Renal cortical epithelial cell (primary cell): ENCODE measurements at places on chromosomes 13 and 19. TPM values are rescaled to one million over a fixed set of nuclear protein-coding genes. Genes with fewer than 3 reads are reported as not detected.

Gene ZNF541
- total RNA-seq = not detected in 2 replicates

Gene ZSCAN4
- not detected in 2 replicates for total RNA-seq

Gene POLD1
- total RNA-seq = 23.9 and 34.7 TPM in 2 replicates

Gene MBD3L2
- total RNA-seq = not detected in 2 replicates

Gene KLK3
- not detected in 2 replicates for total RNA-seq

Gene SYNGR4
- not detected in 2 replicates for total RNA-seq

Gene CYP2B6
- 0.05 TPM in 1 of 2 replicates, not detected in the other for total RNA-seq

Gene HCST
- total RNA-seq = not detected in 2 replicates

Gene ZNF85
- 1.2 and 5.4 TPM in 2 replicates for total RNA-seq

Gene SERTM1
- total RNA-seq = not detected in 2 replicates

GRCh38 chr19:609004-609346, 19.3 kb downstream of the HCN2 start:
- no peak for DNase-seq

GRCh38 chr13:105929505-105929904, 606.0 kb downstream of the EFNB2 start:
- no peak for DNase-seq

- no peak for DNase-seq
These were observed 73.8 kb upstream of the OLFM4 start for GRCh38 chr13:52954838-52955237.

GRCh38 chr13:21014502-21015170, 46.8 kb downstream of the LATS2 start:
- DNase-seq = peak; percentile 74

DNA sequence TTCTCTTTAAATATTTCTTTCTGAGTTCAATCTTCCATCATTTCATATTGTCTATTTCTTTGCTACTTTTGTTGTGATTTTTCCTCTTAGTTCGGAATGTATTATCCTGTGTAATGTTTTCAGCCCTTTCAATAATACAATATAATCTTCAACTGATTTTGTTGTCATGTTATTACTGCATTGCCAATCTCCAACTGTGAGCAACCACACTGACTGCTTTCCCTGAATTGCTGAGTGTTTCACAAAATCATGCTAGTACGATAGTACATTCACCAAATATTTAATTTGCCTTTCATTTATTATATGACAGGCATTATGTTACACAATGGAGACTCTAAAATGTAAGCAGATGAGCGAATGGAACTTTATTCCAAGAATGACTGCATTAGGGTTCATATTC, 744.3 kb upstream of the ATXN8OS start:
- DNase-seq = no peak

- no peak for DNase-seq
These were observed 1328.8 kb downstream of the OLFM4 start for GRCh38 chr13:54357284-54357933.

DNA sequence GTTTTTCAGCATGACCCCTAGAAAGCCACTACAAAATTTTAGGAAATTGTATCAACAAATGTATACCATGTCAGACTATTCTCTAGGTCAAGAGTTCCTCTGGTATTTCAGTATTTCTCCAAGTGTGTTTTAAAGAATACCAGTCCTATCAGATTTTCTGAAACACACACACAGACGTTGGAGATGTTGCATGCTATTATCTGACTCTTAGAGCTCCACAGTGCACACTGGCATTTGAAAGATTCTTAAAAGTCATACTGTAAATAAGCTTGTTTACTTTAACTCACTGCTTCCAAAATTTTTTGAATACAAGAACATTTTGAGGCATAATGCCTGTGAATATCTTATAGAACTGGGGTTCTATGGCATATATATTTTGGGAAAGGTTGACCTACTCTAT, 33.8 kb upstream of the VWA8 start:
- DNase-seq = no peak

DNA sequence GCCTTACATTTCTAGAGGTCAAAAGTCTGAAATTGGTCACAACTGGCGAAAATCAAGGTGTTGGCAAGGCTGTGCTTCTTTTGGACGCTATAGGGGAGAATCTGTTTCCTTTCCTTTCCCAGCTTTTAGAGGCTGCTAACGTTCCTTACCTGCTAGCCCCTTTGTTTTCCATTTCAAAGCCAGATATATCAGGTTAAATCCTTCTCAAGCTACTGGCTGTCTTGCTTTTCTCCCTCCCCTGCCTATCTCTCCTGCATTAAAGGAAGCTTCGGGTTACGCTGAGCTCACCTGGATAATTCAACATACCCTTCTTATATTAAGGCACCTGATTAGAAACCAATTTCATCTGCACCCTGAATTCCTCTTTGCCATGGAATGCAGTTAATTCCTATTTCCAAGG, 1569.7 kb upstream of the SLC10A2 start:
- no peak for DNase-seq

DNA sequence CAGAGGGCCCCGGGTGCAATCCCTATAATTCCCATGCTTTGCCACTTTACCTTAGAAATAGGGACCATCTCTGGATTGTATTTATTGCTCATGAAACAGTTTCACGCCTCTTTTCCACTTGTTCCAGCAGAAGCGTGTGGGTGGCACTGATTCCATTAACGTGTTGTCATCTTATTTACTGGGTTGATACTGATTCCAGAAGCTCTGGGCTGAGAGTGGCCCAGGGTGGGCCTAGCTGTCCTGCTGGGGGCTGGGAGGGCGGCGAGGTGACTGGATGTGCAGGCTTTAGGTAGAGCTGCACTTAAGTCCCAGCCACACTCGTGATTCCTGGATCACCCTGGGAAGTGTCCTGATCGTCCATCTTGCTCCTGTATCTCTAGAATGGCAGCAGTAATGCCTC, 155.0 kb downstream of the TEX29 start:
- DNase-seq = no peak

- DNase-seq = no peak
These were observed 21.3 kb upstream of the OR1M1 start for GRCh38 chr19:9065457-9066014.

DNA sequence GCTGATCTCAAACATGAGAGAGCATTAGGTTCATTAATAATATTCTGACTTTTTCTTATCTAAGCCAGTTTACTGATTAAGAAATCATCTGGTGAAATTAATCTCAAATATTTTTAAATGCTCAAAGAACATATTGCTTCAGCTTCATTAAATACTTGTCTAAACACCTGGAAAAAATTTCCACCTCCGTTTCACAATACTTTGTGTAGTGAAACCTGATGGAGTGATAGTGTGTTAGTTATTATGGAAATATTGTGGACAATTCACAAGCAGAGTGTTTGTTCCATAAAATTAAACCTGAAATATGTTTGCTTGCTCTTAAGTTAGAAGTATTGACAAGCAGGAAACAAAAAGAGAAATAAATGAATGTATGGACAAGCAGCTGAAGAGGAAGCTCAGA, 57.3 kb upstream of the RNF113B start:
- DNase-seq = no peak

- DNase-seq = no peak
These were observed 2.7 kb upstream of the KCNC3 start for GRCh38 chr19:50331994-50332243.

DNA sequence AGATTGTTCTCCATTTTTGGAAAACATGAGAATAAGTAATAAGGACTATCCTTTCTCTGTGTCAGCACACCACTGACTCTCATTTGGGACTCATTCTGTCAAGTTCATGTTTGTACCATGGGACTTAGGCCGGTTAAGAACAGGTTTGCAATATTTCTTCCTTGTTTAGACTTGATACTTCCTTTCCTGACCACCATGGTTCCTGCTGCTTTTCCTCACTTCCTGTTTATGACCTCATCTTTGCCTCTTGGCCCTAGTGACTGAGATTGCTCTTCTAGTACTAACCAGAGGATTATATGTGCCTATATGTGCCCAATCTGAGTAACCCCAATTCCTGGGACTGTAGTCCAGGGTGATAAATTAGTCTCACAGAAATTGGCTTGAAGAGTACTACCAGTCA, 32.5 kb upstream of the NDFIP2 start:
- peak; percentile 7 for DNase-seq

DNA sequence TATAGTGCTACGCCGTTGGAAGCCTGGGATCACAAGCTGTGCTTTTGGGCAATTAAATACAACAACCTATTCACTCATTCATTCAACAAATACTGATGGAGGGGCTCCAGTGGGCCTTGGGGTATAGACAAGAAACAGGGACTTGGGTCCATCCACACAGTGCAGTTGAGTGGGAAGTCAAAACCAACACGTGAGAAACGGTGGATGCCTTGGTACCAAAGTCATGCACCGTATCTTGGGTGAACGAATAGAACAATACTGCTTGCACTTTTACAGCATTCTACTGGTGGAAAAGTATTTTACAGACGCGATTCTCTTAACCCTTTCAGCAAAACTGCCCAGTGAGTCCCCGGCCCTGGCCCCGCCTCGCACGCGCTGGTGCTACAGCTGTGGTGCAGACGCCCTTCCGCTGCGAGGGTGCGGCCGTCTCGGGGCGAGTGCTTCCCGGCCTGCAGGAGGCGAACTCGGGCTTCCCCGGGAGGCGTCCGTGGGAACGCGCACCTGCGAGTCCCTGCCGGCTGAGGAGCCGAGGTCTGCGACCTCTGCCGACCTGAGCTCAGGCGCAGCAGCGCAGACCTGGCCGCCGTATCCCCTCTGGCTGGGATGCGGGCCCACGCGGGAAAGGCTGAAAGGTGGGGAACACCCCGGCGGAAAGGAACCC, 8.3 kb downstream of the TNFRSF19 start:
- DNase-seq = peak; percentile 51

GRCh38 chr19:30076751-30077670, 135.0 kb downstream of the URI1 start:
- no peak for DNase-seq

- no peak for DNase-seq
These were observed 5.2 kb upstream of the ZNF536 start for GRCh38 chr19:30367006-30367405.

DNA sequence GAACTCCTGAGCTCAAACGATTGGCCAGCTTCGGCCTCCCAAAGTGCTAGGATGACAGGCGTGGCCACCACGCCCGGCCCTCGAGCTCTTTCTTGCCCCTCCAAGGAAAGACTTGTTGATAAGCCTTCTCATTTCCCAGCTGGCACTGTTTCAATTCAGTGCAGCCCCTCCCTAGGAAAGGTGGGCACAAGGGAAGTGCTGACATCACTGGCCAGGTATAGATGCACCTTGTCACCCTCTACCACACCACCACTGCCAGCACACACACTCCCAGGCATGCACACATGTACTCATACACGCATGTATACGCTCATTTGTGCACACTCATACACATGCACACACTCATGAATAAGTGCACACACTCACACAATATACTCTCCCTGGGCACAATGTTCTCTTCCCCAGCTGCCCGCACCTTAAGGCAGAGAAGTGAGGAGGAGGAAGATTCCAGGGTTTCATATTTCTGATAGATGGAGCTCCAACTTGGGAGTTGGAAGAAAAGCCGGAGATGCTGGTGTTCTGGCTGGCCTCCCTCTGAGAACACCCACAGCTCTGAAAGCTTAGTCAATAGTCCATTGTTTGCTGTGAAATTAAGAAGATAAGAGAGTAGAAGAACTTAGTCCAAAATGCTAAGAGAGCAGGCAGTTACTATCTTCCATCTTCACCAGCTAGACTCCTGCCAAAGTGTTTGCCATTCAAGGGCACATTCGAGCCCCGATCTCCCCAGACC, 196.7 kb downstream of the FOXO1 start:
- DNase-seq = no peak

GRCh38 chr13:114128348-114128623, 4.1 kb downstream of the RASA3 start:
- DNase-seq = no peak

DNA sequence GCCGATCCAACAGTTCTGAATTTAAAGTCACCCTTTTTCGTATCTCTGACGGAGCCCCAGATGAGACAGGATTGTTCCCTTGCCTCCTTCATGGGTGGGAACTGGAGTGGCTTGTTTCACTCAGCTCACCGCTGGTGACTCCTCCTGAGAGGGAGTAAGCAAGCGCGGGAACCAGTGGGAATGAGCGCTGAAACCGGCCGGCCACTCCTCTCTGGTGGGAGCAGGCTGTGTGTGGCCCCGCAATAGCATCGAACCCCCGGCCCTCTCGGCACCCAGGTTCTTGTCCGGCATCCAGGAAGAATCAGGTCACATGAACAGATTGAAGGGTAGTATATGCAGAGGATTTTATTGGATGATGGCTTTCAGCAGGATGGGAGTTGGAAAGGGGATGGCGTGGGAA, 1211.6 kb upstream of the PCDH20 start:
- no peak for DNase-seq

DNA sequence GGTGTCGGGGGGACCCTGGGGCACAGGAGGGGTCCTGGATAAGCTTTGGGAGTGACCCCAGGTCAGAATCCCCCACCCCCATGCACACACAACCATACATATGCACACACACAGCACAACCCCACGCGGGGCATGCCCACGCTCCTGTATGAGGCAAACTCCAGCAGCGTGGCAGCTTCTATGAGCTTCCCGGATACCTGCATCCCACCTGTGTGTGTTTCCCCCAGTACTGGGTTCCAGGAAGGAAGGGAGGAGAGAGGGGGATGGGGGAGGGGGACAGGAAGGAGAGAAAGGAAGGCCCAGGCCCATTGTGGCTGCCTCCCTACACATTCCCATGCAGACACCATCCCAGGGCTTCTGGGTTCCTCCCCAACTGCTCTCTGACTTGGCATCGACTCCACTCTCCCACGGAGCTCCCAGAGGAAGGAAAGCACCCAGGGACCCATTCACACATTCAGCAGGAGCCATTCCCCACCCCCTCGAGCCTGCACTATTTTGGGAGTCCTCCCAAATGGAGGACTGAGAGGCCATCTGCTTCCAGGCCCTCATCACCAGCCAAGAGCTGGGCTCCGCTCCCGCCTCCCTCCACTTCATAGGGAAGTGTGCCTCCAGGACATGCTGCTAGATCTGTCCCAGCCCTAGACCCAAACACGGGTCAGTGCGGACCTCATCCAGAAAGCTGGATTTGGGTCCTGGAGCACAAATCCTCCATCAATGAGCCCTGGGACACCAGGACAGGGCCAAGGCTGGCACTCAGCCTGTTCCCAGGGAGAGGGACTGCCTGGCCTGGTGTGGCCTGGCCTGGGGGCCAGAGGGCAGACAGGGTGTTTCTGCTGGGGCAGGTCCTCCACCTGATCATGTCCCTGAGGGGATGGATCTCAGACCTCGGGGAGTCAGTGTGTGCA, 13.2 kb downstream of the PRR36 start:
- no peak for DNase-seq

- DNase-seq = peak; percentile 50
These were observed 328.9 kb downstream of the DIAPH3 start for GRCh38 chr13:59834801-59835200.

DNA sequence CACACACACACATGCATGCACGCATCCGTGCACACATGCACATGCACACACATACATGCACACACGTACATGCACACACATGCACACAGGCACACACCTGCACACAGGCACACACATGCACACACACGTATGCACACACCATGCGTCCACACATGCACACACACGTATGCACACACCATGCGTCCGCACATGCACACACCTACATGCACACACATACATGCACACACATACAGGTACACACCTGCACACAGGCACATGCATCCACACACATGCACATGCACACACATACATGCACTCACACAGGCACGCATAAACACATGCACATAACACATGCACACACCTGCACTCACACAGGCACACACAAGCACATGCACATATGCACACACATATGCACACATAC, 112.1 kb downstream of the DPF1 start:
- DNase-seq = no peak
